Stimulated activated CD4-positive, alpha-beta T cell treated with anti-CD3 and anti-CD28 coated beads, Interleukin-4, amount 100 ng/mL, for 48 hours (primary cell): ENCODE measurements at places on chromosomes 2 and 18.
A peak's percentile ranks its signal among the peaks of the same experiment; 100 is the strongest.

DNA sequence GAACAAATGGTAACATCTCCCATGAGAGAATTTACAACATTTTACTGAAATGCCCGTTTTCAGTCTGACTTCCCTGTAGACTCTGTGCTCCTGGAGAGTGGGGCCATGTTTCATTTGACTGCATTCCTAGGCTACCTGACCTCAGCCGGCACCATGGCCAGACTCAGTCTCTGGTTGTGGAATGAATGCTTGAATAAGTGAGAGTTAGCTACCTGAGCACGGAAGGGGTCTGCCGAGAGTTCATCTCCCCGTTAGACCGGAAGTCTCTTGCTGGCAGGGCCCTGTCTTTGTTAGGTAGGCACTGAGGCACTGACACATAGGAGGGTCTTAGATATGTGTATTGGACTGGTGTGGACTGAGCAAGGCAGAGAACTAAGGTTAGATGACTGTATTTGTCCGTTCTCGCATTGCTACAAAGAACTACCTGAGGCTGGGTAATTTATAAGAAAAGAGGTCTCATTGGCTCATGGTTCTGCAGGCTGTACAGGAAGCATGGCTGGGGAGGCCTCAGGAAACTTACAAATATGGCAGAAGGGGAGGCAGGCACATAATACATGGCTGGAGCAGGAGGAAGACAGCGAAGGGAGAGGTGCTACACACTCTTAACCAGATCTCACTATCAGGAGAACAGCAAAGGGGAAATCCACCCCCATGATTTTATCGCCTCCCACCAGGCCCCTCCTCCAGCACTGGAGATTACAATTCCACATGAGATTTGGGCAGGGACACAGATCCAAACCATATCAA, 271.2 kb downstream of the GLI2 start:
- no peak for DNase-seq

GRCh38 chr18:841647-842370, 29.8 kb upstream of the YES1 start:
- DNase-seq, result no peak

- no peak for DNase-seq
Measured at GRCh38 chr2:119546447-119546767, 2.2 kb downstream of the CFAP221 start.

- DNase-seq, result no peak
Measured at GRCh38 chr2:113233593-113234550, 44.8 kb downstream of the PAX8 start.

GRCh38 chr2:219552382-219553167, 8.7 kb downstream of the TMEM198 start:
- DNase-seq, result peak; percentile 78

DNA sequence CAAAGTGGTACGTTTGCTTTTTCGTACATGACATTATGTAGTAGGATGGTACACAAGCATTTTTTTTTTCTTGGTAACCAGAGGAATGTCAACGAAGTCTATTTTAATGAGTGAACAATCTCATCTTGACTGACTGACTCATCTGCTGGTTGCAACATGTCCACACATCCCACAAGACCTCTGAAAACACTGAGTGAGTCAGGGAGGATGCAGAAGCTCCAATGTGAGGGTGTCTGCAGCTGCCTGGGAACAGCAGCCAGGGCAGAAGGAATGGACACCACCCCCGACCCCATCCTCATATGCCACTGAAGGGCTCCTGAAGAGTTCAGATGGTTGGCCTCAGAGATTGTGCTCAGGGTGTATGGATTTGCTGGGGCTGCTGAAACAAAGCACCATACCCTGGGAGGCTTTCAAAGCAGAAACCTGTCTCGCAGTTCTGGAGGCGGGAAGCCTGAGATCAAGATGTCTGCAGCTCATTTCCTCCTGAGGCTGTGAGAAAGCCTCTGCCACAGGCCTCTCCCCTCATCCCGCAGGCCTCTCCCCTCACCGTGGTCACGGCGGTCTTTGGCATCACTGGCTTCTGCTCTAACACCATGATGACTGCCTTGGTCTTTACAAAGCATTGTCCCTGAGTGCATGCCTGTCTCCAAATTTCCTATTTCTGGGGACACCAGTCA, 124.6 kb downstream of the LRATD1 start:
- no peak for DNase-seq

DNA sequence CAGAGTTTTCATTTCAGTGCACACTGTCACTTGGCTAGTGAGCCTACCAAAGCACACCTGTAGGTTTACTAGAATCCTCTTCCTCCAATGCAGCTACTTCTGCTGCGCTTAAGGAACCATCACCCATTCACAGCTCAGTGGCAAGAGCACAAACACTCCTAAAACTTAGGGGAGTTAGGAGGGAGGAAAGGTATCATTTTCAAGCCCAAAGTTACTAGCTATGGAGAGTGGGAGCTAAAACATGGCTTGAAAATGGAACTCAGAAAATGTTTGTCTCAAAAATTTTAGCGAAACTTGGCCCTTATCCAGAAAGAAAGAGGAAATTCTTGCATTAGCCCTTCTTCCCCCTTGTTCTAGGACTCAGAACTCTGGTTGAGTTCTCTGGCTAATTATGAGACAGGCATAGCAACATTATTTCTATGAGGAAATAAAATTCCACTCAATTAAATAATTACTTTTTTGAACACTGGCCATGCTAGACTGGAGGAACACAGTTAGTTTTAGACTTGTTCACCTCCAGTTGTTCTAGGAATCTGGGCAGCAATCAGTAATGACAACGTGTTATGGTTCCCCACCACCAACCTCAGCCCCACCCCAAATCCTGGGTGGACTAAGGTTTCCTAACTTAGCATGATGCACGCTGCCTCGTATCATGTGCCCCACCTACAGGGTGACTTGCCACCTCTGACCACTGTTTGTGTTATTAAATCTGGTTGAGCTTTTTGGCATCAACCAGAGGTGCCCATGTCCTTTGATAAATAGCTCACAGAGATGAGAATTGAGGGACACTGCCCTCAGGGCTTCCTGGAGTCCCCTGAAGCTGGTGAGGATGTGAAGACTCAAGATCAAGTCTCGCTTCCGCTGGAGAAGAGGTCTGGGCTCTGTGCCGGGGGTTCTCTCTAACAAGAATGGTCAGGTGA, 32.8 kb downstream of the LPIN2 start:
- DNase-seq, result no peak

GRCh38 chr2:130975729-130976128, 117.5 kb downstream of the FAM168B start:
- no peak for DNase-seq

GRCh38 chr18:34038086-34038485, 186.6 kb downstream of the NOL4 start:
- DNase-seq, result no peak

DNA sequence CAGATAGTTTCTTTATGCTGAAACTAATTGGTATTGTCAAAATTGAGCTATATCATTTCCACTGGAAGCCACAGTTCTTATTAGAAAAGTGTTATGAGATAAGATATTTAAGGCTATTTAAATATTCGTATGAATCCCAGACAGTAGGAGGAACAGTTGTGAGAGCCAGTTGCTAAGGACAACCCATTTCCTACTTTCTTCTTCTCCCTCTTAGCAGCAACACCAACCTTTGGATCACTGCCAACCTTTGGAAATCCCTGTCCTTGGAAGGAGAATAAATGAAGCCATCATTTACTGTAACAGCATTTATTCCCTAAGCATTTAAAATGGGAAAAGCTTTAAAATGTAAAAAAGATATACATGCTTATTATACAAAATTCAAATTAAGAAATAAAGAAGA, 85.8 kb downstream of the PLCL1 start:
- no peak for DNase-seq

GRCh38 chr2:230774348-230774951, 61.8 kb downstream of the CAB39 start:
- no peak for DNase-seq

DNA sequence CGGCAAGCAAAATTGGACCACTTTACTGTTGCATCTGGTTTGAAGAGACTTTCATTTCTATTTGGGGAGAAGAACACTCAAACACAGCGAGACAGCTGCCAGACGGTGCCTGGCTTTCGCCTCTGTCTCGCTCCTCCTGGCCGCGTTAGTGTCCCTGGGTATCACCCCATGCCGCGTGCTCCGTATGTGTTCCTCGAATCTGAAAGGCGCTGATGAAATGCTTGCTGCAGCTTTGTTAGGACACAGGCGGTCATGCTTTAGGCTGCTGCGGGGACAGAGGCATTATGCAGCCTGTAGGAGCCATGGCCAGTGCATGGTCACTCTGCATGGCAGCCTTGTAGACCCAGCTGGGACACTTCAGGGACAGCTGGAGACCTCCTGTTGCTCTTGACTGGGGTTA, 53.9 kb downstream of the LDLRAD4 start:
- DNase-seq, result no peak

DNA sequence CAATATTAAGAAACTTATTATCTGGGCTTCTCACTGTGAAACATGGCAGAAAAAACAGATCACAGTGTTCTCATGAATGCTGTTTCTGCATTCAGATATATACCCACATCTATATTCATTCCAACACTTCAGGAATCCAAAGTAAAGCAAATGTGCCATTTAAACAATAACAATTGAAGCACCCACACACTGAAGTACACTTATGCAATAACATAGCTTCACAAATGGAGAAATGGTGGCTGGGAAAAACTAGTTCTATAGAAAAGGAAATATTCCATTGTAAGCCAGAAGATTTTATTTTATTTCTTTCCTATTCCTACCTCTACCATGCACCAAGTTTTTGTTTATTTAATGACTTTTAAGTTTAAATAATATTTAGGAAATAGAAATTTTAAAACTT, 111.9 kb downstream of the DPP4 start:
- DNase-seq, result no peak

DNA sequence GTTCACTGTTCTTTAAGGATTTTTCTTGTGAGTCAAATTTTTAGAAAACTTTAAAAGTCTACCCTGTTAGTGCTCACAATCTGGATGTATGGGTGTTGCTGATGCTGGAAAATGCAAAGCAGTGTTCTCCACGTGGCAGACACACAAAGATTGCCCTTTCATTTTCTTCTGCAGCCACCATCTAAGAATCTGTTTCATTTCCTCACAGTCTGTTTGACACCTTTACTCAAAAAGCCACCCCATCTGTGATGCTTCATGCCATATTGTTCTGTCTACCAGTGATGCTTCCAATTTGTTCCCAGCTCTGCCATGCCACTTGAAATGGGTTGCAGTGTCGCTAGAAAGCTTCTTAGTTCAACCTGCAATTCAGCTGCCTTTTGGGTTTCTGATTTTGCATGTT, 464.2 kb upstream of the UBE2E3 start:
- no peak for DNase-seq

DNA sequence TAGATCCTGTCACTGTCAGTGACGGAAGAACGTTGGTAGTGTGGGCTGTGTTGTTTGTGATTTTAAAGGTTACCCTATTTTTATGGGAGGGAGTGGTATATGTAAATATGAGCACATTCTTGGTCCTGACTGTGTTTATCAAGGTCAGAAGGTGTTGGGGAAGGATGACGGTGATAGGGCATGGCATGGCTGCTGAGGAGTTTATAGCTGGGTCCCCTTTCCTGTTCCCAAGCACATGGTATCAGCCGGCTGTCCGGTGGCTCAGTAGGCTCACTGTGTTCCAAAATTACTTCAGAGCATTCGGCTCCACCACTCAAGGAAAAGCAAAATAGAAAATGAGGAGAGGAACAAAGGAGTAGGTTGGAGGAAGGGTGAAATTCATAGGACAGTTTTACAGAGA, 28.6 kb downstream of the IRS1 start:
- no peak for DNase-seq

DNA sequence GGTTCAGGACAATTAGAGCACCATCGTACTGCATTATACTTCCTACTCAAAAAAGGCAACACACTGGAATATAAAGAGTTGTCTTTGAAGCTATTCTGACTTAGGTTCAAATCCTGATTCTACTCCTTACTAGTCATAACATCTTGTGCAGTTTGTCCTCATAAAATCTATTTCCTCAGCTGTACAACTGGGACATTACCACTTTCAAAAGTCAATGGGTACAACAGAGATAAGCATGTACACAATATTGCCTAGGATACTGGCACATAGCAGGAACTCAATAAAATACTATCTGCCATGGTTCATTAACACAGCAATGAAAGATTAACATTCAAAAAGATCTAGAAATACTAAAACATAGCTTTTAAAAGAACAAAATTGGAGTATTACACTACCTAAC, 11.3 kb downstream of the SOS1 start:
- DNase-seq, result no peak

DNA sequence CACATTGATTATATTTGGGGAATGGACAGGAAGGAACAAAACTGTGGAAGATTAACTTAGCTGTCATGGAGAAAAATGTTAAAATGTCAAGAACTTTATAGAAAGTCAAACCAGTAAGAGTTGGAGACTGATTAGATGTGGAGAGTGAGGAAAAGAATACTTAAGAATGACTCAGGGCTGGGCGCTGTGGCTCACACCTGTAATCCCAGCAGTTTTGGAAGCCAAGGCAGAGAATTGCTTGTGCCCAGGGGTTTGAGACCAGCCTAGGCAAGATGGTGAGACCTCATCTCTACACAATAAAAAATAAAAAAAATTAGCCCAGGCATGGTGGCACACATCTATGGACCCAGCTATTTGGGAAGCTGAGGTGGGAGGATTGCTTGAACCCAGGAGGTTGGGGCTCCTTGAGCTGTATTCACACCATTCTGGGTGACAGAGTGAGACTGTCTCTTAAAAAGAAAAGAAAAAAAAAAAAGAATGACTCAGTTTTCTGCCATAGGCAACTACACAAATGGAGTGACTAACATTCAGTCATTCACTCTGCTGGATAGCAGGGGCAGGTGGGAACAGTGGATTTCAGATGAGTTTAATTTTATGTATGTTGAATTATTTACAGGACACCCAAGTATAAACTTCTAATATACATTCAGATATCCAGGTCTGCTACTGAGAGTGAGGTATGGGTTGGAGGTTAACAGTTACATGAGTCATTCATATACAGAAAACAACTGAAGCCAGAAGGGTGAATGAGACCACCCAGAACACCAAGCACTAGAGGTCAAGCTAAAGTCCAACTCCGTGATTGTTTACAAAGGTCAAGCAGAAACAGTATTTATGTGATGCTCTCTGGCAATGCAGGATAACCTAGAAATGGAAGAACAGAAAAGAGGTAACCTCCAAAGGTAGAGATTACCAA, 33.9 kb downstream of the ORC2 start:
- no peak for DNase-seq

- DNase-seq, result no peak
Measured at GRCh38 chr2:84494070-84494469, 22.2 kb upstream of the DNAH6 start.
